Activated T-helper 9 cell treated with anti-CD3 and anti-CD28 coated beads, Interleukin-2, amount 50 U/mL, for 16 hours (primary cell): ENCODE measurements at places on chromosomes 6 and 20.

DNA sequence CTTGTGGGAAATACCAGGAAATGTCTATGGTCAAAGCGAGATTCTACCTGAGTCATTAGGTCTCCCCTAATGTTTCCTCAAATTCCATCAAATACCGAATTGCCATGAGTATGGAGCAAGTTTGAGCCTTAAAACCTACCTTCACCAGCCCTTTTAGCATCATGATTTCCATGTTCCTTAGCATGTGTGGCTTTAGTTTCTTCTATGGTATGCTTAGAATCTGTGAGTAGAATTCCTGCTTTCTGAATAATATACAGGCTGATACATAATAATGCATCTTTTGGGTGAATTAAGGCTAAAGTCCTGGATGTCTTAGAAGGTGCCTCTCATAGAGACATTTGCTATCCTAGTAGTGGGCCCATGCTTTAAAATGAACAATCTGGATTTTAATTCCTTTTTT is 32.0 kb downstream of the TSPYL4 start:
- DNase-seq: no peak

GRCh38 chr6:73519926-73520687 is 725 bp downstream of the EEF1A1 start:
- DNase-seq: peak; percentile 78

- DNase-seq: no peak
Measured at GRCh38 chr6:21208081-21208795, 385.3 kb upstream of the SOX4 start.

DNA sequence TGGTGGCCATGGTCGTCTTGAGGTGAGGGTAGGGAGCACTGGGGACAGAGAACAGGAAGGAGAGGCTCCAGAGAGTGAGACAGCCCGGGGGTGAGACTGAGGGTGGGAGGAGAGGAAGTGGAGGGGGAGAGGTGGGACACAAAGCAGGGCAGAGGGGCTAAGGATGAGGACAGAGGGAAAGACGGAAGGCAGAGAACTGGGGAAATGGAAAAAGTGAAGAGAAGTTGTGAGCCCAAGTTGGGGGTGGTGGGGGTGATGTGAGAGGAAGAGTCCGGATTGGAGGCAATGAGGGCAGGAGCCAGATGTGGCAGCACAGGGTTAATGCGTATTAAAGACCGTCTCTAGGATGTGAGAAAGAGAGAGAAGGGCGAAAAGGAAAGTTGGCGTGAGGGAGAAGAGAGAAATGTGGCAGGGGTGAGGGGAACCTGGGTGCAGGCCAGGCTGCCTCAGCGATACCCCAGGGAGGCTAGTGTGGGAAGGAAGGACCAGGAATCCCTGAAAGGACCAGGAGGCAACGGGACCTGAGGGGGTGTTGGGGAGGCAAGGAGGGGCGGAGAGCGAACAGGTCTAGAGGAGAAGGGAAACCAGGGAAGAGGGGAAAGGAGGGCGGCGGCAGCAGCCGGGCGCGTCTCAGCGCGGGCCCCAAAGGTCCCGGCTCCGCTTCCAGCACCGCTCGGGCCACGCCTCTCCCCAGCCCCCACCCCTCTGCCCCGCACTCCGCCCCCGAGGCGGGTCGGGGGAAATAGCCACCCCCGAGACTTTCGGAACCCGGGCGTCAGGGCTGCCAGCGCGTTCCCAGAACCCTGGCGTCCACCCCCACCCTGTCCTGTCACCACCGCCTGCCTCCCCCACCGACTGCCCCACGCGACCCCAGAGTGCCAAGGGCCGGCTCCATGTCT is at the start of gene PPP1R18:
TSS of gene PPP1R18 (minus strand) at position 637 of the 899 bp plus-strand sequence. CDS start at position 10, 627 bp downstream.
- DNase-seq: peak; percentile 76

- no peak for DNase-seq
Measured at GRCh38 chr6:2158596-2159271, 86.7 kb downstream of the GMDS start.
